ENCODE measurements at places on chromosomes 4 and X.

GRCh38 chr4:155008389-155008788, 200.0 kb upstream of the NPY2R start:
- DNase-seq = no peak

GRCh38 chrX:146154191-146154590, 336.6 kb downstream of the SLITRK2 start:
- DNase-seq = no peak

DNA sequence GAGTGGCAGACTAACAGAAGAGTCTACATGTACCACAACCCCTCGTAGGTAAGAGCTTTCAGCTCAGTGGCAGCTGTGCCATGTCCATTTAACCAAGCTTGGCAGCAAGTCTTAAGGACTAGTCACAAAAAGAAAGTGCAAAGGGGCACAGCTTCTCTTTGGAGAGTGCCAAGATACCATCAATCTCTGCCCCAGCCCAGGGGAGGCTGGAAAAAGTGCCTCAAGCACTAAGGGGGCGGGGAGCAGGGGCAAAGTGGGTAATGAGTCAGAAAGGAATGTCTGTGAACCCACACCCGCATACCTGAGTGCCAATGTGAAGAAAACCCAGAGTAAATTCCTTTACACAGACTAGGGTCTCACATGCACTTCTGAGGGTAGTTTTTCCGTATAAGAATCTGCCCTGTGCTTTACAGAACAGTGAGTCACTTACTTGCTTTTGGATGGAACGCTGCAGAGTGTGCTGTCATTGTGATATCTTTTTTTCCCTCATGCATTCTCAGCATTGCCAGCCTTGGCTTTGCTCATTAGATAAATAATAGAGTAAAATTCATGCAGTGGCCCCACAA, 219.8 kb downstream of the ZNF674 start:
- DNase-seq = no peak

GRCh38 chrX:45623266-45623665, 422.6 kb upstream of the DIPK2B start:
- no peak for DNase-seq

DNA sequence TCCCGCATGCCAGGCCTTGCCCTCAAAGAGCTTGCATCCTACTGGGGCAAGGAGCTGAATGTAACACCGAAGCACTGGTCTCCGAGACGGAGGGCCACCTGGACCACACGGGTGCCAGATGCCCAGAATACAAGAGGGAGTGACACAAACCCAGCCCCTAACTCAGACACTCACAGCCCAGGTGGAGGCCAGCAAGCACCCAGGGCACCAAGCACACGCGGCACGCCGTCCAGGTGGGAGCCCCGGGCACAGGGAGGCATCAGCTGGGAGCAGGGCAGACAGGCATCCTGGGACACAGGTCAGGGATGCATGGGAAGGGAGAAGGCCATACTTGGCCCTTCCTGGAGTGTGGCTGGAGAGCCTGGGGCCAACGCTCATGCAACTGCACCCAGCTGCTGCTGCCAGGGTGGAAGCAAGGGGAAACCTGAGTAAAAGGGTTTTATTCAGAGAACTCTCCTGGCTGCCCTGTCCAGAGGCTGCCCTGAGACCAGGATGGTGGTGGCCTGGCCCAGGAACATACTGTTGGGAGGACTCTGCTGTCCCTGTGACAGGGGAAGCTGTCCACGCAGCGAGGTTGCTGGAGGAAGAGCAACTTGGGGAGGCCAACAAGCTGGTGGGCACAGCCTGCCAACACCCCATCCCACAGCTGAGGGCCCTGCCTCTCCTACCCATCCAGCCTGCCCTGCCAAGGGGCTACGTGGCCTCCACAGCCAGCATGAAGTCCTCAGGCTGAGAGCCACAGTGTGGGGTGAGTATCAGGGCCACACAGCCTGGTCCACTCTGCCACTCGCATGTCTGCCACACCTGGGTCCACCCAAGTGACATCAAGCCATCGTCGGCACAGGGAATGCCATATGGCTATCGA, 22.2 kb upstream of the PPP2R2C start:
- no peak for DNase-seq

GRCh38 chrX:149510386-149510785, 5.3 kb upstream of the IDS start:
- no peak for DNase-seq

- DNase-seq = no peak
Measured at GRCh38 chrX:3044671-3045070, 3.4 kb downstream of the ARSF start.

GRCh38 chrX:20519146-20519545, 252.4 kb upstream of the RPS6KA3 start:
- no peak for DNase-seq

GRCh38 chr4:67750691-67751090, 3.5 kb downstream of the GNRHR start:
- no peak for DNase-seq

DNA sequence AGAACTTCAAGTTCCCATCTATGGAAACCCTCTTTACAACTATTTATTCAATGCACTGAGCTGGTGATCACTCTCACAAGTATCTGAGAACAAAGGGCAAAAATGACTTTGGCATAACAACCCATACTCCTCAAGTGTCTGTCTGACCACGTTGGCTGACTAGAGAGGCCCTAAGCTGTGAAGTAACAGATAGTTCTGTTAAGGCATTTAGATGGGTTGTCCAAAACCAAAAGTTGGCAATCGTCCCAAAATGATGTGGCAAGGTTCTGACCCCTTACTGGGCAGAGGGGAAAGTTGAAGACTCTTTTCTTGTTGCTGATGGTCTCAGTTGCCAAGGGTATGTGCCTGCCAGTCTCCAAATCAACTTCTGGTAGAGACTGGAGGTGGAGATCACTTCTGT, 524.8 kb downstream of the PPARGC1A start:
- no peak for DNase-seq

DNA sequence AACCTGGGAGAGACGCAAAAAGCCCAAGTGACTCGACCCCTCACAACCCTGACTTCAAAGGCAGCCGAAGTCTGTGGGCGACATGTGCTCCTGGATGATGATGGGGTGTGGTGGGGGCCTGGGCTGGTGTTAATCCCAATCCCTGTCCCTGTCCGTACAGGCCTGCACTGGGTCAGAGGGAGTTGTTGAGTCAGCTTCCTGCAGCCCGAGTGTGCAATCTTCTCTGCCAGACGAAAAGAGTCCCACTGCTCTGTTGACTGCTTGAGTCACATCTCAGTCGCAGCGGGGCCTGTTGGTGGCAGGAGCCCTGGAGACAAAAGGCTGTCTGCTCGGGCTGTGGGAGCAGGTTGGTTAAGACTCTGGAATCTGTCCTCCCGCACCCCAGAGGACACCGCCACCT, 10.3 kb downstream of the FAM3A start:
- no peak for DNase-seq

GRCh38 chrX:9650091-9650490, 115.6 kb downstream of the GPR143 start:
- no peak for DNase-seq

- no peak for DNase-seq
Measured at GRCh38 chr4:48944756-48945241, 38.2 kb upstream of the OCIAD2 start.

GRCh38 chr4:87116231-87116630, 104.2 kb downstream of the KLHL8 start:
- DNase-seq = no peak

GRCh38 chr4:79604152-79604551, 196.1 kb upstream of the GK2 start:
- DNase-seq = no peak

GRCh38 chr4:10704430-10704810, 19.9 kb upstream of the CLNK start:
- DNase-seq = peak; percentile 31

GRCh38 chr4:189033801-189034347, 894.6 kb downstream of the TRIML1 start:
- DNase-seq = no peak

GRCh38 chr4:153154007-153154975, 50.0 kb upstream of the TRIM2 start:
- peak; percentile 17 for DNase-seq

- no peak for DNase-seq
Measured at GRCh38 chr4:94304365-94304971, 38.2 kb downstream of the HPGDS start.

- no peak for DNase-seq
Measured at GRCh38 chr4:8038083-8038482, 98.4 kb upstream of the AFAP1 start.

DNA sequence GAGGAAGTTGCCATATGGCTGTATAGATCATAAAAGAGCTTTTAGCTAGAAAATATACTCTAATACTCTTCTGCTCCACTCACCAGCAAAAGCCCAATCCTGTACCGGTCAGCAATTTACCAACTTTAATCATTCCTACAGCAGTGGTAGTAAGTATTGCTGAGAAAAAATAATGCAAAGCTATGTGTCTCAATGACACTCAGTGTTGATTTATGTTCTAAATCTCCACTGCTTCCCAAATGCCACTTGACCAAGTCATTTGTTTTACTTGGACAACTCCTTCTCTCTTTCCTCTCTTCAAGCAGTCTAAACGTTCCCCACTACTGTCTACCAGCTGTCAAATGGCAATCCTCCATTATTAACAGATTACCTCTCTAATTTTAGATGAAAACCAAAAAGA, 201.8 kb upstream of the GK2 start:
- no peak for DNase-seq

GRCh38 chr4:43682551-43682950, 766.1 kb downstream of the KCTD8 start:
- no peak for DNase-seq

- DNase-seq = no peak
Measured at GRCh38 chrX:105167233-105167632, 53.3 kb downstream of the TEX13A start.

GRCh38 chr4:144787365-144788258, 141.7 kb downstream of the HHIP start:
- DNase-seq = no peak

DNA sequence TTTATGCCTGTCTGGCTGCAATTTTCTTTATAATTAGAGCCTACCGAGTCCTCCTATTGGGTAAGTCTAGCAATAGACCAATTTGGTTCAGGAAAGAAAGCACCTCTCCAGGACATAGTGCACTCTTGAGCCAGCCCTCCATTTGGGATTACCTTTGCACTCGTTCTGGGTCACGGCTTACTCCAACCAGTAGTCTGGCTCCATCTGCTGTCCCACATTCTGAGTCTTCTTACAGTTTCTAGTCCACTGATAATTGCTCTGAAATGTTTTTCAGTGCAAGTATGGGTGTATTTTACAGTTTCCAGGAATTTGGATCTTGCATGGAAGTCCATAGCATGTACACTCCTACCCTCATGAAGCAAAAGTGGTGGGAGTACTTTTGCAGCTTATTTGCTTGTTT, 34.8 kb upstream of the USP51 start:
- DNase-seq = no peak

DNA sequence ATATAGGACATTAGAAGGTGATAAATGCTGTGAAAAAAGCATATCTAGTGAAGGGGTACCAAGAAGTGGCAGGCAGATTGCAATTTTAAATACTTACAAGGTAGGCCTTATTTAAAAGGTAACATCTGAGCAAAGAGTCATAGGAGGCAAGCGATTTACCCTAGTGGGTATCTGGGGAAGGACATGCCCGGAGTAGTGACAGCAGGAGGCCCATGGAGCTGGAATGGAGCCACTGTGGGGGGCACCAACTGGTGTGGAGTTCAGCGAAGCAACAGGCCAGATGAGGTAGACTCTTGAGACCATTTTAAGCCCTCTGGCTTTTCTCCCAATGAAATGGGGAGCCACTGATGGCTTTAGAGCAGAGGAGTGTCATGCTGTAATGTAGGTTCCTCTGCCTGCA, 37.3 kb downstream of the SEC24D start:
- no peak for DNase-seq

DNA sequence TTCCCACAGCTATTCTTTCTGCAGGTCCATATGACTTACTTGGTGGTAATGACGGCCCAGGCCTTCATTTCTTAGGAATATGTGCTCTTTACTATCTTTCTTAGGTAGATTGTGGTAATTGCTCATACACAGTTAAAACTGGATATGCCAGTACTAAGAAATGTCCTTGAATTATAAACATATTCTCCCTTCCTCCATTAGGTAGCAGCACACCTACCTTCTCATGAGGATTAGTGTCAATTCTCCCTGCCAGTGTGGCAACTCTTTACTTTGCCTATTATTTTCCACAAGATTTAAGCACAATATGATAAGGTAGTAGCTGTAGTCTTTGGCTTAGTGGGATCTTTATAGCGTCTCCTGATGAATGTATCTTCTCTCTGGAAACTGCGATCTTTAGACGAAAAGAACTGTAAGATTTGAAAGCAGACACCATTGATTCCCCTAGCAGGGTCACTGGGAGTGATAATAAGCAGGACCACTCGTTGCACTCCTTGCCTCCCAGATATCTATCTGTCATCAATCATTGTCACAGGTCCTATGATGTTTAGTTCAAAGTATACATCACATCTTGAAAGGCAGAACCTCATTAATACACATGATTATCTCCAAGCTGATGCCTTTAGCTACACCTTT, 1240.7 kb downstream of the C4orf33 start:
- peak; percentile 11 for DNase-seq

- no peak for DNase-seq
Measured at GRCh38 chr4:185880571-185880970, 68.6 kb upstream of the SORBS2 start.

GRCh38 chr4:109094056-109094455, 208.4 kb downstream of the COL25A1 start:
- no peak for DNase-seq

DNA sequence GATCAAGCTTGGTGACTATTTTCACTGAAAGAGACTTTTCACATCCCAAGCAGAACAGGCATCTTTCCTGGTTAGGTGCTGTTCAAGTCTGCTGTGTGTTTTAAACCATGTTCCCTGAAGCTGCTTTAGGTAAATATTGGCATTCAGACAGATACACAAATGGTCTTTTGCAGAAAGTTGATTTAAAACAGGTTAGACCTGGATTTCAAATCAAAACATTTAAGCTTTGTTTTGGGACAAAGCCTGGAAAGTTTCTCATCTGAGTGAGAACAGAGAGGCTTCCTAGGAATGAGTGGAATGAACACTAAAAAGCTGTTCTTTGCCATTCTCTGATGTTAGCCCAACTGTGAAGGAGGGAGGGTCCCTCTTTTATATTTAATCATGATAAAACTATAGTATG, 10.1 kb downstream of the ANXA3 start:
- DNase-seq = no peak

- no peak for DNase-seq
Measured at GRCh38 chrX:13131396-13132137, 87.1 kb upstream of the FAM9C start.

GRCh38 chr4:173264245-173264644, 69.9 kb downstream of the HMGB2 start:
- no peak for DNase-seq

Data from NCI-H1694 treated with DMSO at 0.1 percent for 48 hours (cell line).